ELF-1 (cell line): ENCODE measurements at places on chromosomes 3 and 15.

DNA sequence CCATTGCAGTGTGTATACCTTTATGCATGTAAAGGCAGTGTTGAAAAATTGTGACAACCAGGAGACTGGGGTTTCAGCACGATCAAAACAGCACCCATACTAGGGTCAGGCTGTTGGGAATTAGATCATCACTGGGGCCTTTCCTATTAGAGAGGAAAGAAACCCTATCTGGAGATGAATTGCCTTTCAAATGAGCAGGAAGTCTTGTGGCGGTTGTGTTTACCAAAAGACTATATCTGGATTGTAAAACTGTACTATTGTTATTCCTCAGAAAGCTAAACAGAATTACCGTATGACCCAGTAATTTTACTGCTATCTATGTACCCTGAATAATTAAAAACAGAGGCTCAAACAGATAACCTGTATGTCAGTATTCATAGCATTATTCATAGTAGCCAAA, 10.1 kb downstream of the UBE2E1 start:
- DNase-seq, result no peak

- no peak for DNase-seq
Observed at GRCh38 chr15:64460724-64461720, 644 bp downstream of the ZNF609 start.

DNA sequence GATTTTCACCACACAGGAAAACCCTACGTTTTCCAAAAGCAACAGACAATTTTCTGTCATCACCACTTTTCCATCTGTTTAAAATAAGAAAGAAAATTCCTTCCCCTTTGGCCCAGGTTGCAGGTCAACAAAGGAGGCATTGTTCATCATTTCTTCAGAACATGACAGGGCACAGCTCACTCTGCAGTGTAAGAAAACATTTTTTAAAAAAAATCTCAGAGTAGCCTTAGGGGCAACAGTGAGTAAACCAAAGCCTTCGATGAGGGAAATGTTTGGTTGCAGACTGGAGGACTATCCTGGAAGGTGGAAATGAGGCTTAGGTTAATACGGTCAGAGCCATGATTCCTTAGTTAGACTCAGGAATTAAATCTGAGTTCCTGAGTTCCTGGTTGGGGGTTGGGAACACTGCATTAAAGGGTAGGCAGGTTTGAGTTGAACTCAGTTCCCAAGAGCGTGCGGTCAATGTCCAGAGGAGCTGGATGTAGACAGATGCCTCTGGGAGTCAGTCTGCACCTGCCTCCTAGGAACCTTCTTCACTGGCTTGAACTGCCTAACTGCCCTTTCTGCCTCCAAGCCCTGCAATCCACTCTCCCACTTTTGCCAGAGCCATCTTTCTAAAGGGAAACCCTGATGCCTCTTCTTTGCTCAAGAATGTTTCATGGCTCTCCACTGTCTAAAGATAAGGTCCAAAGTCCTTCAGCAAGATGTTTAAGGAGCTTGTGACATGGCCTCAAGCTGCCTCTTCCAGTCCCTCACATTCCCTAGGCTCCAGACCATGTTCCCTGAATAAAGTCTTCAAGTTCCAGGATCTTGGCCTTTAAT, 3.3 kb upstream of the HES1 start:
- DNase-seq, result peak; percentile 27

DNA sequence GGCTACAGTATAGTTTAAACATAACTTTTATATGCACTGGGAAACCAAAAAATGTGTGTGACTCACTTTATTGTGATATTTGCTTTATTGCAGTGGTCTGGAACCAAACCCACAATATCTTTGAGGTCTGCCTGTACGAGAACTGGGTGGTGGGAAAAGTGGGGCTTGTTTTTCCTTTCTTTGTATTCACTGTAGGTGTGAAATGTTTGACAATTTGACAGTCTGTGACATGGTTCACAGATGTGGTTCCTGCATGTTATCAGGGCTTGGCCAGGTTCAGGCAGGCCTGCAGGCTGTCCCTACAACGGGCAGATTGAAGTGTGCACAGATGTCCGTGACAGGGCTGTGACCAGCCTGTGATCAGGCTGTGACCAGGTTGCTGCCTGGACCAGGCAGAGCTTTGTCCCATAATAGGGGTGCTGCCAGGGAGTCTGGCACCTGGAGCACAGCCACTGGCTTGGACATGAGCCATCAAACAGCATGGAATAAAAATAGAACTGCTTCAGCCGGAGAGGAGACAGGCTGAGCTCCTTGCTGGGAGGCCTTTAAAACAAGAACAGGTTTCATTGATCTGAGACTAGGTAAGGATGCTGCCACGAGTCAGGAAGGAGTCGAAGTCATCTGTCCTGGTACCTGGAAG, 61.0 kb downstream of the KLF13 start:
- no peak for DNase-seq

DNA sequence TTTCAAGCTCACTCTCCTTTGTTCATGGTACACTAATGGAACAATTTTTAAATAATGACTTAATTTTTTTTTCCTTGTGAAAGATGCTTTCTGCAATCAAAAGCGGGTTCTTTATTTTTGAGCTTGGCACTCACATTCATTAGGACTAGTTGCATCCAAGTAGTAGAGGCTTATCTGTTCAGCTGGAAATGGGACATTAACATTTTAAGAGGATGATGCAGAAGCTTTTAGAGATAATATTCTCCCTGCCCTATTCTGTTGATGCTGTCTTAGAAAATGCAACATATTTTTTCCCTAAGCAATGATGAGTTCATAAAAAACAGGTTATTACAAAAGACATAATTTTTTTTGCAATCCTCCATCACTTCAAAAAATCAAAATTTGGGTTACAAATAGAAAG, 900.6 kb downstream of the NTRK3 start:
- no peak for DNase-seq

DNA sequence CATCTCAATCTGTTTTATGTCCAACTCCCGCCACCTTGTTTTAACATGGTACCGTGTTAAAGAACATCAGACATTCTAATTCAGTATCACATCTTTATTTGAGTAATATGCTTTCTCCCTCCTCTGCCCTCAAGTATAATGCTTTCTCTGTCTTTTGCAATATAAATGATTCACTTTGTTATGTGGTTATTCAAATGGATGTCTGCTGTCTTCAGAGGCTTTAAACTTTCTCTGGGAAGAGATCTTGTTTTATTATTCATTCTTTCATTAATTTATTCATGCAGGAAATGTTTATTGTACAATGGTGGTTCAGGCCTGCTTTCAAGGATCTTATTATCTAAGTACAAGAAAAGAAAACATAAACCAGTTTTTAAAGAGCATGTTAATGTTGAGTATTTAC, 57.1 kb downstream of the RAP2B start:
- DNase-seq, result no peak

- no peak for DNase-seq
Observed at GRCh38 chr3:189531271-189531670, 99.9 kb upstream of the TP63 start.
